Heart right ventricle (tissue), 16 donors: ENCODE measurements at places on chromosomes 2 and 18. TPM values are rescaled to one million over a fixed set of nuclear protein-coding genes. Genes with fewer than 3 reads are reported as not detected.

MLPH gene
- 46.7 TPM for total RNA-seq

LOXHD1 gene
- 1.9 TPM for total RNA-seq

SLC14A1 gene
- total RNA-seq, result 11.7 TPM

CDH7 gene
- total RNA-seq, result not detected

MC2R gene
- not detected for total RNA-seq

TRIP12 gene
- total RNA-seq, result 203 TPM

DUSP2 gene
- total RNA-seq, result 1.2 TPM

PLB1 gene
- 1.6 TPM for total RNA-seq

RAB17 gene
- total RNA-seq, result 6.9 TPM

CASP8 gene
- 10.1 TPM for total RNA-seq

FAM124B gene
- 1.3 TPM for total RNA-seq

OXER1 gene
- total RNA-seq, result 0.67 TPM

FLACC1 gene
- total RNA-seq, result 15.9 TPM

PLEK gene
- total RNA-seq, result 1.9 TPM

C2orf80 gene
- total RNA-seq, result not detected

MALL gene
- total RNA-seq, result 10.5 TPM

ASXL2 gene
- total RNA-seq, result 34.0 TPM

GPR155 gene
- total RNA-seq, result 16.3 TPM

ATL2 gene
- 37.9 TPM for total RNA-seq

STRADB gene
- 61.0 TPM for total RNA-seq

NEU4 gene
- 0.42 TPM for total RNA-seq

IAH1 gene
- total RNA-seq, result 77.1 TPM

ZFP36L2 gene
- 51.3 TPM for total RNA-seq

TMEM247 gene
- total RNA-seq, result not detected

RRM2 gene
- 0.60 TPM for total RNA-seq

SLC16A14 gene
- 3.7 TPM for total RNA-seq

GPR45 gene
- total RNA-seq, result not detected

COL5A2 gene
- 44.7 TPM for total RNA-seq

AQP12B gene
- not detected for total RNA-seq

DIPK1C gene
- 0.90 TPM for total RNA-seq

GCG gene
- total RNA-seq, result not detected

ZNF521 gene
- 18.8 TPM for total RNA-seq

NEDD4L gene
- 49.0 TPM for total RNA-seq

LAMA3 gene
- 2.4 TPM for total RNA-seq

CDKL4 gene
- total RNA-seq, result 0.86 TPM

LOXL3 gene
- 1.8 TPM for total RNA-seq

DSC1 gene
- 0.87 TPM for total RNA-seq
